Endothelial cell (in vitro differentiated cells): ENCODE measurements at places on chromosomes 6 and 20.

- DNase-seq, result no peak
Measured at GRCh38 chr6:20915156-20915555, 380.9 kb downstream of the CDKAL1 start.

DNA sequence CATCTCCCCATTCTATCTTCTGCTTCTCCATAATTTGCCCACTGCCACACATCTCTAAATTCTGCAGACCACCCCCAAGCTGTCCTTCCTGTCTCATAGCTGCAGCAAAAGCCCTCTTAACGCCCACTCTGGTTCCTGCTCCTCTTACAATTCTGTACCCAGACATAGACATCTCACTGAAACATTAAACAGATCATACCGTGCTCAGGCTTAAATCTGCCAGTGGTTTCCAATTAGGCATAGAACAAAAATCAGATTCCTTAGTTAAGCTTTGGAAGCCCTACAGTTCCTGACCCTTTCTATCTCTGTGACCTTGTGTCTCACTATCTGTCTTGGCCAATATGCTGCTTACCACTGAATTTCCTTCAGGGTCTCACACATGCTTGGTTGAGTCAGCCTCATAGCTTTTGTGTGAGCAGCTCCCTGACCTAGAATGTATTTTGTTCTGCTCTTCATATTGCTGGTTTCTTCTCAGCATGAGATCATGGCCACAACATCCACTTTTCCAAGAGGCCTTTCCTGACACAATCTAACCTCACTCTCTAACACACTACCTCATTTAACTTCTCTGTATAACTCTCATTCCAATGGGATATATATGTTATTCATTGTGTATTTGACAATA is 749.7 kb downstream of the MAFB start:
- no peak for DNase-seq

DNA sequence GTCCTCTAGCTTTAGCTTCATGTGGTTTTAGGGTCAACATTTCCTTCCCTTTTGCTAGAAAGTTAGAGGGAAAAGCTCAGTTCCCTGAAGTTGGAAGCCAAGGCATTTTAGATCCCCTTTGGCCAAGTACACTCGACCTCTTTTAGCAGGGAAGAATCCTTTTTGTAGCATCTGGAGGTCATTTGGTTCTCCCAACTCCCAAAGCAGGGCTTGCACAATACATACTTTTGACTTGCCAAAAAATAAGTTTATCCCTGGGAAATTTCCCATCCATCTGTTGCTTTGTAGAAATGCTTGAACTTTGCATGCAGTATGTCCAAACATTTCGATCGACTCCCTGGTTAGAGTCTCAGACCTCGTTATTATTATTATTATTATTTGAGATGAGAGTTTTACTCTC is 4.6 kb upstream of the EDEM2 start:
- DNase-seq, result no peak

DNA sequence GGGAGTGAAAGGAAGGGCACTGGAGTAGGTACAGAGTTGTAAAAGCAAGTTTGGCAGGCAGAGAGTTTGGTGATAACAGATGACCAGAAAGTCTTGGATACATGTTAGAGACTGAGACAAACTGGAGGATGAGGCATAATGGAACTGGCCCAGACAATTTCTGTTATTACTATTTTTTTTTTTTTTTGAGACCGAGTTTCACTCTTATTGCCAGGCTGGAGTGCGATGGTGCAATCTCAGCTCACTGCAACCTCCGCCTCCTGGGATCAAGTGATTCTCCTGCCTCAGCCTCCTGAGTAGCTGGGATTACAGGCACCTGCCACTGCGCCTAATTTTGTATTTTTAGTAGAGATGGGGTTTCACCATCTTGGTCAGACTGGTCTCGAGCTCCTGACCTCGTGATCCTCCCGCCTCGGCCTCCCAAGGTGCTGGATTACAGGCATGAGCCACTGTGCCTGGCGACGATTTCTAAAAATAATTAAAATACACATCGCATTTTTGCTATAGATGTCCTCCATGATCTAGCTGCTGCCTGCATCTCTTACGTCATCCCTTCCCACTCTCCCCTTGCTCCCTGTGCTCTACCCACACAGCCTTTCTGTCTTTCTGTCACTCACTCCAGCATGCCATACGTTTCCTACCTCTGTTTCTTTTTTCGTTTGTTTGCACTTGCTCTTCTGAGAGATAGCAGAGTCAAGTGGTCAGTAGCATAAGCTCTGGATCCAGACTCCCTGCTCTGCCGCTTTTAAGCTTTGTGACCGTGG is 23.5 kb downstream of the MAPK14 start:
- DNase-seq, result no peak

- DNase-seq, result no peak
Measured at GRCh38 chr6:144886682-144887081, 601.5 kb downstream of the UTRN start.

- no peak for DNase-seq
Measured at GRCh38 chr6:129671442-129672340, 38.3 kb downstream of the ARHGAP18 start.

- no peak for DNase-seq
Measured at GRCh38 chr6:127439718-127440117, 19.5 kb downstream of the KIAA0408 start.

GRCh38 chr6:169183233-169183632 is 70.4 kb downstream of the THBS2 start:
- DNase-seq, result no peak

- DNase-seq, result no peak
Measured at GRCh38 chr20:32918751-32919150, 60.0 kb downstream of the EFCAB8 start.

GRCh38 chr20:41180599-41181333 is 43.4 kb downstream of the PLCG1 start:
- DNase-seq, result no peak

- no peak for DNase-seq
Measured at GRCh38 chr20:2902291-2902690, 29.0 kb downstream of the PTPRA start.

GRCh38 chr6:41942067-41942851 is 651 bp upstream of the CCND3 start:
- DNase-seq, result no peak

- DNase-seq, result no peak
Measured at GRCh38 chr6:40685862-40686261, 98.7 kb upstream of the LRFN2 start.

GRCh38 chr6:7188492-7188891 is 80.7 kb downstream of the RREB1 start:
- DNase-seq, result no peak

- DNase-seq, result no peak
Measured at GRCh38 chr6:40848038-40848437, 191.0 kb downstream of the UNC5CL start.

- no peak for DNase-seq
Measured at GRCh38 chr6:54037277-54037779, 73.9 kb upstream of the MLIP start.

DNA sequence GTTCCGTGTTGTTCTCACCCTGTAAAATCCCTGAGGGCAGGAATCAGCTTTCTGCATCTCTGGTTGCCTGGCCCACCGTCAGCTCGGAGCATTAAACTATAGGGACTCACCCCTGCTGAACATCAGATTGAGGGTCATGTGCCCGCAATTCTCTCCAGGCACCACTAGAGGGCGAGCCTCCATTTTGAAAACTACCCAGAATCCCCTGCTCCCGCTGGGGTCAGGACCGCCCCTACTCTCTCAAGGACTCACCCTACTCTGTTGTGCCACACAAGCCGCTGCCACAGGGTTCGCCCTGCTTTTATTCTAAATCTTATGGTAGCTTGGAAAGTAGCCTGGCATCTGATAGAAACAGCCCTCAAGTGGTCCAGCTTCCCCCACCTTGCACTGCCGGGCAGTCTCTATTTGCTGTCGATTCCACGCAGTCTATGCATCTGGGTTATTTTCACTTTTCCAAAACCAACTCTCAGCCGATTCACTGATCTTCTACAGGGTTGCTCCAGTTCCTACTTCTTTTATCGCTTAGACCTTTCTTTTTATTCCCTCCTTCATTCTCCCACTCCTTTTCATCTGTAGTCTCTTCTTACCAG is 244.1 kb upstream of the QKI start:
- DNase-seq, result no peak

DNA sequence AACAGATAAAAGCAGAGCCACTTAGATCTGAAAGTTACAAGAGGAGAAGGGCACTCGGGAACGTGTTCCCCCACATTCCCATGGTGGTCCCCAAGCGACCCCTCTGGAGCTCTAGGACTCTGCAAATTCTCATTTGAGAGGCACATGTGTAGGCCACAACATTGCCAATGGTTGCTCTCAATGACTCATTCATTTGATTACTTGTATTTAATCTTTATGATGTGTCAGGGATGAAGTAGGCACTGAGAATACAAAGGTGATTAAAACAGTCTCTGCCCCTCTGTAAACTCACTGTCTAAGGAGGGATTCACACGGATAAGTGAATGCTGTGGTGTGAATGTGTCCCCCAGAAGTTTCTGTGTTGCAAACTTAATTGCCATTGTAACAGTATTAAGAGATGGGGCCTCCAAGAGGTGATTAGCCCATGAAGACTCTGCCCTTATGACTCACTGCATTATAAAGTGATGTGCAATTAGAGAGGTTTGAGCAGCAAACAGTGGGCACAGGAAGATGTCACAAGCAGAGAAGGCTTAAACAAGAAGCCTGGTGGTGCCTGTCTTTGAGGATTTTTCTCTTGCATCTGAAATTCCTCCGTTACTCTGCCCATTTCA is 34.0 kb upstream of the TRAM2 start:
- DNase-seq, result no peak

- DNase-seq, result no peak
Measured at GRCh38 chr6:32609731-32610640, 20.3 kb upstream of the HLA-DRB1 start.

GRCh38 chr6:3912361-3913076 is 63.3 kb downstream of the FAM50B start:
- DNase-seq, result no peak

- no peak for DNase-seq
Measured at GRCh38 chr20:11302436-11302835, 615.3 kb upstream of the BTBD3 start.
